ENCODE measurements at places on chromosomes 7 and 10.

DNA sequence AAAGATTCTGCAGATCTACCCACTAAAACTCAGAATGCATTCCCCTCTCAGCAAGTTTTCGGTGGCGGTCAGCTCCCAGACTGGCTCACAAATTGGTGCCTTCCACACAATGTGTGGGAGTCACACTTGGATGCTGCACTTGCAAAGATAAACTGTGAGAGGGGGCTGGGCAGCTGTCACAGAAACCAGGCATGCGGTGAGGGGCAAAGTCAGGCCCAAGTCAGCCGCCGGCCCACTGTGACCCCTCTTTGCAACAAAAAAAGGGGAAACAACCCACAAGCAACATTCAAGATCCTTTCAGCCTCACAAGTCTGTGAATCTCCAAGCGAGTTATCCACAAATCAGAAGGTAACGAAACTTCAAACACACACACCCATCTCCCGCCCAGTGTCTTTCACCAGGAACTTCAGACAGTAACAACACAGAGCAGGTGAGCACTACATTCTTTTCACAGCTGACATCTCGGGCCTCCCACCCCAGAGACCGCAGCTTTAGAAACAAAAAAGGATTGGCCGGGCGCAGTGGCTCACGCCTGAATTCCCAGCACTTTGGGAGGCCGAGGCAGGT lies 32.0 kb downstream of the SNX8 start:
- DNase-seq = no peak

GRCh38 chr7:148664324-148664723 lies 34.4 kb upstream of the CUL1 start:
- no peak for DNase-seq

DNA sequence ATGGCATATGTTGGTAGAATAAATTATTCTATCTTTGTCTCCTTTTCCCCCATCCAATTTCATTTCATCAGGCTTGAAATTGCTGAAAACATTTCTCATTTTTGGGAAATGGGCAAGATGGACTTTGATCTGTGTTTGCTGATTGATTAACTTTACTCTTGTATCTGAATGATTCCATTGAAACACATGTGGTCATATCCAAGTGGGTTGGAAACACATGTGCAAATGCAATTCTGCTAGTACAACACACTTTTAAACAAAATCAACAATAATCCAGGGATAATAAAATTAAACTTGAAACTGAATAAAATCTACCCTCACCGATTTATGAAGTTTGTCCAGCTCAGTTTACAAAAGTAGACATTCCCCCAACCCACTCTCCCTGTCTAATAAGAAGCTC lies 96.9 kb downstream of the EPDR1 start:
- DNase-seq = no peak

GRCh38 chr10:53952698-53953630 lies 848.1 kb downstream of the PCDH15 start:
- no peak for DNase-seq

DNA sequence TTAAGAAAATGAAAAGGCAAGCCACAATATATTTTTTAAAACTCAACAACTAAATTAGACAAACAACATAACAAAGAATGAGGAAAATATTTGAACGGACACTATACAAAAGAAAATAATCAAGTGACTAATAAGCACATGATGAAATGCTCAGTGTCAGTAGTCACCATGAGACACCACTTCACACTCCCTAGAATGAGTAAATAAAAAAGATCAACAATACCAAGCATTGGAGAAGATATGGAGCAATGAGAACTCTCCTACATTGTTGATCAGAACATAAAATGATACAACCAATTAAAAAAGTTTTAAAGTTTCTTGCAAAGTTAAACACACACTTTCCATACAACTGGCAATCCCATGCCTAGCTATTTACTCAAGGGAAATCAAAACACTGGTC lies 222.2 kb downstream of the C7orf25 start:
- no peak for DNase-seq

- DNase-seq = no peak
These were observed 816.7 kb upstream of the PHF14 start for GRCh38 chr7:10156972-10157371.

- no peak for DNase-seq
These were observed 205.3 kb downstream of the TAX1BP1 start for GRCh38 chr7:27945058-27945795.

DNA sequence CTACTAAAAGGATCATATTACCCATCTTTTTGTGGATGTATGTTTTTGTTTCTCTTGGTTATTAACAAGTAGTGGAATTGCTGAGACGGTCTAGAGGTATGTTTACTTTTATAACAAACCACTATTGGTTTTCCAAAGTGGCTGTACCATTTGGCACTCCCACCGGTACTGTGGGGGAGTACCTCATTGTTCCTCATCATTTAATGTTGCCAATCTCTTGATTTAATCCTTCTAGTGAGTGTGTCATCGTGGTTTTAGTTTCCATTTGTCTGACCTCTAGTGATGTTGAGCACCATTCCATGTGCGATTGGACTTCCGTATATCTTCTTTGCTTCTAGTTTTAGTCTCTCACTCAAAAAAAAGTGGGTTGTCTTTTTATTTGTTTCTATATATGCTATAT lies 50.4 kb downstream of the RBM33 start:
- no peak for DNase-seq

DNA sequence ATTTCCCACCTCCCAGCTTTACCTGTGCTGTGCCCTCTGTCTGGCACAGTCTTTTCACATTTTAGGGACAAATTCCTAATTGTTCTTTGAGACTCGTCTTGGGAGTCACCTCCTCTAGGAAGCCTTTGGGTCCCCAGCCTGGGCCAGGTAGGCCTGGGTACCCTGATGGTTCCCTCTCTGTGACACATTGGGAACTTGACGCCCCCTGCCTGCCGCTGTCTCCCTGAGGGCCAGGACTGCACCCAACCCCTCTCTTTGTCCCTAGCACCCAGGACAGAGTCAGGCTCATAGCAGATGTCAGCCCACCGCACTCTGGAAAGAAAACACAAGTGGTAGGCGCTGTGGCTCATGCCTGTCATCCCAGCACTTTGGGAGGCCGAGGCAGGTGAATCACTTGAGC lies 71.4 kb downstream of the GTF2IRD1 start:
- DNase-seq = no peak

DNA sequence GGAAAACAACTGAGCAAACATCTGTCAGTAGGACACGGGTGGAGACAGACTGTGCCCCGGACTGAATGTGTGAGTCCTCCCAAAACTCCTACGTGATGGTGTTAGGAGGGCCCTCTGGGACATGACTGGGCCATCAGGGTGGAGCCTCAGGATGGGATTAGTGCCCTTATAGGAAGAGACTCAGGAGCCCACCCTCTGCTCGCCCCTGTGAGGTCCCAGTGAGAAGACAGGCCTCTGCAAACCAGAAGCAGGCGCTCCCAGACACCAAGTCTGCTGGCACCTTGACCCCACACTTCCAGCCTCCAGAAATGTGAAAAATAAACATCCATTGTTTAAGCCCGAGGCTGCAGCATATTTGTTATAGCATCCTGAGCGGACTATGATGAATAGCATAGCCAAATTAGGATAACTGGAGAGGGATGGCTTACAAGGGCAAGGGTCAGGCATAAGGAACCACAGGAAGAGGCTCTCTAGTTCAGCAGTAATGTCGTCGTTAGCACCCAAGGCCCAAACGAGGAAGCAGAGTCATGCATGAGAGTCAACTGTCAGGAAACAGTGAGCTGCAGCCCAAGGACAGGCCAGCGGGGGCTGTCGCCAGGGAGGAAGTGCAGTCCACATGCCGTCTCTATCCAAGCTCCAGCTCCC lies 50.6 kb downstream of the PTPRN2 start:
- DNase-seq = no peak

- no peak for DNase-seq
These were observed 55.8 kb upstream of the EXOC4 start for GRCh38 chr7:133196856-133197612.

GRCh38 chr7:73582664-73583202 lies 4.4 kb upstream of the TBL2 start:
- no peak for DNase-seq

- no peak for DNase-seq
These were observed 553 bp upstream of the ADD3 start for GRCh38 chr10:110007161-110007700.

DNA sequence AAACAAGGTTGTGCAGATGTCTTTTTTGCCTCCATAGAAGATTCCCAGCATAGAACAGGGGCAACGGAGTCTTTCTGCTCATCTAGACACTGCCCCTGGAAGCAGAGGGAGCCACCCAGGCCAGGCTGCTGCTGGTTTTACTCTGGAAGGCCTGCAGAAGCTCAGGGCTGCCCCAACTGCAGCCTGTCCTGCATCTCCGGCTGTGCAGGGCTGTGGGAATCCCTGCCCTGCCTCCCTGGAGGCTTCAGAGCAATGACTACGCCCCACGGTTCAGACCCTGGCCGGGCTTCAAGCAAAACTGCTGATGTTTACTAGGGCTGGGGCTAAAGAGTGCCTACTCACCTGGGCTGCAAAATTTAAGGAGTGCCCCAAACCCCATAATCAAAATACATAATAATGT lies 43.9 kb downstream of the GHRHR start:
- DNase-seq = no peak

GRCh38 chr10:4443419-4443818 lies 382.6 kb upstream of the AKR1E2 start:
- DNase-seq = no peak

GRCh38 chr10:110414548-110415309 lies 83.0 kb upstream of the DUSP5 start:
- peak; percentile 76 for DNase-seq

DNA sequence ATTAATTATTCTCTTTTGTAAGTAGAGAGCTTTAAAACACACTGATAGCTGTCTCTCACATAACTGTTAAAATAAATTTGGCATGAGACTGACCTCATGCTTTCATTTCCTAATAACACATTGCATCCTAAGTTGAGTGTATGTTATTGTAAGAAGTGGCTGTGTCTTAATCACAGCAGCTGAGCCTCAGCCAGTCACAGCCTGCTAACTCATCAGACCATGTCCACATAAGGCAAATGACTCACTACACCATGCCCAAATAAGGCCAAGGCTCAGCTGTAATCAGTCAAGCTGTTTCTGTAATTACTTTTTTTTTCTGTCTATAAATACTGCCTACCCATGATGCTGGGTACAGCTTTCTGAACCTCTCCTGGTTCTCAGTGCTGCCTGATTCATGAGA lies 860.9 kb downstream of the XPNPEP1 start:
- DNase-seq = no peak

DNA sequence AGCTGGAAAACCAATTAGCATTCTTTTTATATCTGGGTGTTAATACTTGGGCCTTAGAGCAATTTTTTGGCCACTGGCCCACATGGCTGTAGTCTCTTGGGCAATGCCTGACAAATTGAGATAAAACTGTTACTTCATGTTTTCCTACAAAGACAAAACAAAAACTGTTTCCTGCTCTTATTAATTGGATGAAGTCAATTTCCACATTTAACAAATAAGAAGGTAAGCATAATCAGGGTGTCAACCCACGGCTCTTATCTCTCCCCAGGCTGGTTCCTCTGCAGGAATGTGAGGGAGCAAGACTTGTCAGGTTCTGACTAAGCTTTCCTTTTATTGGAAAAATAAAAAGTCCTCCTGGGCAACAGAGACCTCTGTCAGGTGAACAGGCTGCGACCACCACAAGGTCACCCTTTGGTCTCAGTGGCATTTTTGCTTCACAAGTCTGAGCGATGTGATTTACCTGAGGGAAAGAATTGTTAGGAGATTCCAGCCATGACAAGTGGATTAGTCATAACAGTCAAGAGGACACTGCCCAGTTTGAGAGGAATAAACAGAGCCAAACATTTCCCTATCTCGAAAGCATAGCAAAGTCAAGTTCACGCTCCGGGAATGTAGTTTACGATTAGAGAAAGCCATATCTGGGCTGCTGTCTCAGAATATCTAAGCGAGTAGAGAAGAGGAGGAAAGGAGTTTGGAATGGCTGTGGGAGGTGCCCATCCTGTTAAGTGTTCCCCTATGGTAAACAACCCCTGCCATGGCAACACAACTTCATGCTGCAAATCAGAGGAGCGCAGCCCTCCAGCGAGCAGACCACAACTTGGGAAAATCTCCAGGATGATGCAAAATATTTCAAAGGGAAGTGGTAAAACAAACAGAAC lies 144.4 kb downstream of the TES start:
- no peak for DNase-seq

GRCh38 chr7:104272767-104273384 lies 55.5 kb upstream of the LHFPL3 start:
- no peak for DNase-seq

GRCh38 chr10:81534991-81535390 lies 340.0 kb upstream of the NRG3 start:
- DNase-seq = no peak

- DNase-seq = no peak
These were observed 2.3 kb downstream of the CDK13 start for GRCh38 chr7:39952374-39952773.

DNA sequence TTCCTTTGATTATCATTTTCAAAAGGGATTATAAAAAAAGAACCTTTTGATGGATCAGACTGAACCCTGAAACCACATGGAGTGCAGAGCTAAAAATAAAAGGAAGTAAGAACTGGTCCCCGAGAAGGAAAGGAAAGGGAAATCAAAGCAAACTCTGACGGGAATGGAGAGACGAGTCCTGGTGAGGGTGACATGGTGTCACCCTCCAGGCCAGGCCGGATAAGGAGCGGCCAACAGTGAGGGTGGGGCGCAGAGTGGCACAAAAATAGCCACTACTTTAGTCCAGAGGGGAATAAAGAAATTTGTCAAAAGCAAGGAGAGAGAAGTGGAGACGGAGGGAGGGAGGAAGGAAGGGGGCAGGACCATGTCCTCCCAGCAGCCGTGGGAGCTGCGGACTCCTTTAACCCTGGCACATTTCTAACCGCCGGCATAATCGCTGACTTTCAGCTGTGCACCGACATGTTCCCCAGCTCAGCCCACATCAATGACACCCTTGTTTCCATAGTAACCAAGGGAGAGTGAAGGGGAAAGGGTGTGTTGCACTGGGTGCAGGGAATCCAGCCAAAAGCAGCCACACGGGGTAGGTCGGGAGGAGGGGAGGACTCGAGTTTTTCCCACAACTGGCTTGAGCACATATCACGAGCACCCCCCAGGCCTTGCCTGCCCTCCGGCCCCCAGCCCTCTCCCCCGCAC lies 29.7 kb downstream of the TRIM8 start:
- no peak for DNase-seq

GRCh38 chr10:133465950-133466474 lies 12.3 kb downstream of the SCART1 start:
- no peak for DNase-seq

GRCh38 chr10:74255888-74256357 lies 104.9 kb downstream of the ADK start:
- DNase-seq = no peak

DNA sequence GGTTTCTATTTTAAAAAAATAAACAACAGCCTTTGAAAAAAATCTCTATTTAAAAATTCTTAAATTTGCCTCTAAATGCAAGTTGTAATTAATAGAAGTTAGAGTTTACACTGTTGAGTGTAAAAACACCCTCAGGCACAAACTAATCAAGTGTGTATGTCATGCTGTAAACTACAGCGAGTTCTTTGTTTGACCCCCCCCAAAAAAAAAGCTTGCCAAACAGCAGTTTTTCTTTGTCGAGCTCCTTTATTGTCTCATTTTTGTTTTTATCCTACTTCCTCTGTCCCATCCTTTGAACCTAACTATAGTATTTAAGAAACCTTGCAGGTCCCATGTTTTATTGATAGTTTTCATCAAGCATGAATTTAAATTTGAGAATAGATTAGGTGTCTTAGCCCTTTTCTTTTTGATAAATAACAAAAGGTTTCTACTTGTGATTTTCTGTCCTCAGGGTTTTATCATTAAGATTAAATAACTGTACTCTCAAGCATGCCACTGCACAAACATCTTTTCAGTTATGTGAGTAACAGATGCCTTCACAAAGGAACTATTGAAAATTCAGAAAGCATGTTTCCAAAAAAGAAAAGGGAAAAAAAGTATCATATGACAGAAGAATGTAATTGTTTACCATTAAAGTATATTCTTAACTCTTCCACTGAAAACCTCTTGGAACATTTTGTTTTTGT lies 176.0 kb downstream of the ARID5B start:
- DNase-seq = no peak
